Esophagus muscularis mucosa (tissue), 4 donors: ENCODE measurements at places on chromosomes 5 and 9. TPM values are rescaled to one million over a fixed set of nuclear protein-coding genes. Genes with fewer than 3 reads are reported as not detected.

The SNX30 gene
- total RNA-seq = 7.6 TPM

The SPINK6 gene
- total RNA-seq = not detected

The FGF1 gene
- total RNA-seq = 1.7 TPM

The ACSL6 gene
- 1.7 TPM for total RNA-seq

The NKD2 gene
- 6.6 TPM for total RNA-seq

The IFNA2 gene
- not detected for total RNA-seq
